ENCODE measurements at places on chromosomes 16 and 17. TPM values are rescaled to one million over a fixed set of nuclear protein-coding genes. Genes with fewer than 3 reads are reported as not detected.

- DNase-seq: no peak
Measured at GRCh38 chr17:30218799-30219198, 16.7 kb downstream of the SLC6A4 start.

The HOXB5 gene
- 38.2 TPM for polyA plus RNA-seq

DNA sequence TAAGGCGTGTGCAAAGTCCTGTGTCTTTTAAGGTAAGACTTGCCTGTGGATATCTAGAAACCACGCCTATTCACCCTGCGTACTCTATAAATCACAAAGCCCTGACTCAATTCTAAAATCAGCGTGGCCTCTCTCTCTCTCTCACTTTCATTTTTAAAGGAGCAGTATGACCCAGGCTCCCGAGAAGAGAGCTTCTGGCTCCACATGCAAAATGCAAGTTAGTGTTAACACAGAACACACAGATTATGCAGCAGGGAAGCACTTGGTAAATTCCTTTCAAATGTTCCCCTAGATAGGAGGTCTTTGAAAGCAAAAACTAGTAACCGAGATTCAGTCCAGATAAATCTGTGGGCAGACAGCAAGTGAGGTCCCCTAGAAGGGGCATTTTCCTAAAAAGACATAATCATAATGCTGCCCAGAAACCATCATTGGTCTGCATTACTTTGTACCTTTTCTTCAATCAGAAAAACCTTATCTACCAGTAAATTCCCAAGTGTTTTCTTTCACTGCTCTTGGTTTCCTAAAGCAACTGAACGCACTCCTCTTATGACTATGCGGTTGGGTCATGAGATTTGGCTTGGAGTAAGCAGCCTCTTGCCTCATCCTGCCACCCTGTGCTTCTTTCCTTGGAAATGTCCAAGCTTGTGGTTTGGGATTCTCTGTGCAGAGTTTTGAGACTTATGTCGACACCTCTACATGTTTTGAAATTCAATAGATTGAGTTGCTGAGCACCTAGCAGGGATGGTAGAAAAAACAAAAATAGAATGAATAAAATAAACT, 31.7 kb upstream of the KCNJ2 start:
- DNase-seq: no peak

- no peak for DNase-seq
Measured at GRCh38 chr17:60862482-60862881, 184.8 kb downstream of the BCAS3 start.

DNA sequence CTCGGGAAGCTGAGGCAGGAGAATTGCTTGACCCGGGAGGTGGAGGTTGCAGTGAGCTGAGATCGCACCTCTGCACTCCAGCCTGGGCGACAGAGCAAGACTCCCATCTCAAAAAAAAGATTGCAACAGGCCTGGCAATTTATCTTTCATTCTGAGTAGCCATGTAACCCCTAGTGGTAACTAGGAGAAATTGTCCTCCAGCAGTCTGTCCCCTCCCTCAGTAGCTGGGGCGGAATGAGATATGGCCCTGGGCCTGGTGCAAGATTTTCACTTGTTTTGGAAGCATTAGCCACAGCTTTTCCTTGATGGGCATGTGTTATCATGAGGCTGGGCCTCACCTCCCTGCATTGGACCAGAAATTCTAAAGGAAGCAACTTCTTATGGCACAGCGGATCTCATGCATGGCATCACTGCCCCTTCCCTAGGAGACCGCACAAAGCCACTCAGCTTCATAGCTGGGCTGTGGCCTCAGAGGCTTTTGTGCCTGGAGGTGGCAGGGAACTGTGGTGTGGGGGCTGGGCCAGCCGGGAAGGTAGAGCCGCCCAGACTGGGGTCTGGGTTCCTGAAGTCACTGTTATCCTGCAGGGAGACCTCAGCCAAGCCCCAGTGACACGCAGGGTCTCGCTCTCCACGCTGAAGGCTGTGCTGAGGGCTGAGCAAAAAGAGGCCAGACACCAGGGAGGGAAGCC, 13.4 kb downstream of the NATD1 start:
- no peak for DNase-seq

GRCh38 chr16:56198006-56198754, 6.9 kb downstream of the GNAO1 start:
- DNase-seq: no peak

DNA sequence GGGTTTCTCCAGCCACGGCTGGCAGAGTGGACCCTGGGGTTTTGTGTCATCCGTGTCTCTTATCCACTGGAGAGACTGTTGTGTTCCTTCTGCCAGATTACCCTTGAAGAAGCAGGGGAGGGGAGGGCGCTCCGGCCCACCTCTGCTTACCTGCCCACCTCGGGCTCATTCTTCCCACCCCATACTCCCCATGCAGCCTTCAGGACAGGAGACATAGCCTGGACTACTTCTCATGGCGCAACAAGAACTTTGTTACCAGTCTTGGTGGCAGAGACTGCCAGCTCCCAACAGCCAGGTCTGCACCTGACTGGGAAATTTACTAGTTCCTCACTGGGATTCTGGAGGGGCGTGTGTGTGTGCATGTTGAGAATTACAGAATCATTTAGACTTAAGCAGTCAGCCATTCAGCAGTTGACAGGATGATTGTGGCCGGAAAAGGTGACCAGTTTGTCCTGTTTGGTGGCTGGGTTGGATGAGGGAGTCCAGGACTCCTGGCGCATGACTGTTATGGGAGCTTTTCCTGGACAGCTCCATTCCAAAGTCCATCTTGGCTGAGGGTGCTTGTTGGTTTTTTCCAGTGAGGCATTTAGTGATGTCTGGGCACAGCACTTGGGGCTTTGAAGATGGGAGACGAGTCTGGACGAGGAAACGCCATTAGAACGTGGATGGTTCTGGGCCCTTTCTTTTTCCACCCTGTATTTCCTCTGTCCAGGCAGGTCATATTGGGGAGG, 8.7 kb downstream of the GSE1 start:
- no peak for DNase-seq

DNA sequence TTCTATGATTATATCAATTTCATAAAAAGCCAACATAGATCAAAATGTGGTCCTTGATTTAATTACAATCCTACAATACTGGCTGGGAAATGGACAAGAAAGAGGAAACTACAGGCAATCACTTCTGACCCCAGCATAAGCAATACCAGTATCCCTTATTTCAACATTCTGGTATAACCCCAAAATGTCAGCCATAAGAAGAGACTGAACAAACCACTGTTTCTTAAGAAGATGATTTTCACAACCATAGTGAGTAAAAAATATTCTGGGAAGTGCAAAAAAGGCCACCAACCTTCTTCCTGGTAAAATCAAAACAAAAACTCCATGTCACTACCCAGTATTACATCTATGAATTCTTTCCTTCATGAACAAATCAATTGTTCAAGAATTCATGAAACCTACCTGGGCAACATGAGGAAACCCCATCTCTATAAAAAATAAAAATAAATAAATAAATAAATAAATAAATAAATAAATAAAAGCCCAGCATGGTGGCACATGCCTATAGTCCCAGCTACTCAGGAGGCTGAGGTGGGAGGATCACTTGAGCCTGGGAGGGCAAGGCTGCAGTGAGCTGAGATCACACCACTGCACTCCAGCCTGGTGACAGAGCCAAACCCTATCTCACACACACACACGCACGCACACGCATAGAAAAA, 7.5 kb downstream of the N4BP1 start:
- DNase-seq: no peak

DNA sequence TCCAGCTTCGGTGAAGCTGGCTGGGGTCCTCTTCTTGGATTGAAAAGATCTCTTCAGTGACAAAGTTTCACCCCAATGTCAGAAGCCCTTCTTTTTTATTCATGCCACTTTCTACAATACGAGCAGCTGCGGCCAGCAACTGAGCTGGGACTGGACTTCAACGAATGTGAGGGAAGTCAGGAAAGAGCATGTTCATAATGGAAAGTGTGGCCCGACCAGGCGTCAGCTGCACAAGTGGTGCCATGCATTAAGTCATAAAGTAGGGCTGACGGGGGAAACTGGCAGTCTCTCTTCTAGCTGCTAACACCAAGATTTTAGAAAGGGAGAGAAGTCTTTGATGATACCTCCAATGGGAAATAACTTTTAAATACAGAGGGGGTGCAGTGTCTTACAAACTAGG, 192.6 kb downstream of the PARN start:
- DNase-seq: no peak

The KRT33A gene
- not detected for polyA plus RNA-seq

- DNase-seq: no peak
Measured at GRCh38 chr17:59347975-59348391, 16.5 kb downstream of the YPEL2 start.
